ENCODE measurements at places on chromosomes 7 and 10.
A peak's percentile ranks its signal among the peaks of the same experiment; 100 is the strongest.

- DNase-seq = peak; percentile 91
Observed at GRCh38 chr10:72308320-72308987, 34.7 kb downstream of the DDIT4 start.

DNA sequence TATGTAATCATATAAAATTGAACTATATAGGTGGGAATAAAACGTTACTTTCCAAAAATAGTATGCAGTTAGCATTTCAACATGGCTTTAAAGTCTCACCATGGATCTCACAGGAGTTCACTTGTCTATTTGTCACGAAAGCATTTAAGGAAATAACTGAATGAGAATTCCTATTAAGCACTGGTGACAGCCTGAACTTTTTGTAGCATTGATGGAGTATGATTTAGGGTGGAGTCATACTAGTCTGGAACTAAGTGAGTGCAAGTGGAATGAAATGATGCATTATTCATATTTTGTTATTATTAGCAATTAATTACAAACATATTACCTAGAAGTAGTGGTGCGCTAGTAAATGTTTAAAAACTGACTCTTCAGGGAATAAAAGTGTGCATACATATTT is 26.0 kb upstream of the HIBADH start:
- peak; percentile 20 for DNase-seq

DNA sequence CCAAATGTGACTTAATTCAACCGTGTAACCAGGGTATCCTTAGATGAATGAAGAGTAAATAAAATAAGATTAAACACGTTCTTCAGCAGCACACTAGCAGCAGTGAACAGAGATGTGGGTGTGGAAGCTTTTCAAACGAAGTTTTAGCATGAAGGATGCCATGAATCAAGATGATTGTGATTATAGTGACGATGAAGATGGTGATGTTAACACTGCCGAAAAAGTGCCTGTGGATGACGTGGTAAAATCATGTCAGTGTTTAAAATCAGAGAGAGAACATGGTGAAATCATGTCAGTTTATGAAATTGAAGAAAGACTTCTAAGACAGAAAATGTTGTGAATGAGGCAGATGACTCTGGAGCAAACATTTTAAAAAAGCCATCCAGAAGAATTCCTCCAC is 19.2 kb downstream of the LCOR start:
- DNase-seq = peak; percentile 54

DNA sequence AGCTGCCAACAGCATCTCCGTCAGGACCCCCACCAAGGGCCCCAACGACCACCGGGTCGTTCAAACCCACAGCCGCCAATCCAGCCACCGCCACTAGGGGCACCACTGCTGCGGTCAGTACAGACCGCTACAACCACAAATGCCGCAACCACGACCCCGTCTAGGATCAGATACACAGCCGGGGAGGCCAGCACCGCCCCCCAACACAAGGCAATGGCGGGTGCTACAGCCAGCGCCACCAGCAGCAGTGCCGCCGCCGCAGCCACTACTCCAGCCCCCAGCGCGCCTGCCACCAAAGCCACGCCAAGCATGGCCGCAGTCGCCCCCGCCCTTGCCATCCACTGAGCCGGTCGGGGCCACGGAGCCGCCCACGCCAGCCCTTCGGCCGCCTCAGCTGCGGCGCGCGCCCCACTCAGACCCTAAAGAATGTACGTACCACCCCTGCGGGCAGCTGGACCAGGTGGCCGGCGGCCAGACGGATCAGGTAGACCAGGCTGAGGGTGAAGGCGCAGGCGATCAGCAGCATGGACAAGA is 473 bp downstream of the CYP51A1 start:
- peak; percentile 86 for DNase-seq

DNA sequence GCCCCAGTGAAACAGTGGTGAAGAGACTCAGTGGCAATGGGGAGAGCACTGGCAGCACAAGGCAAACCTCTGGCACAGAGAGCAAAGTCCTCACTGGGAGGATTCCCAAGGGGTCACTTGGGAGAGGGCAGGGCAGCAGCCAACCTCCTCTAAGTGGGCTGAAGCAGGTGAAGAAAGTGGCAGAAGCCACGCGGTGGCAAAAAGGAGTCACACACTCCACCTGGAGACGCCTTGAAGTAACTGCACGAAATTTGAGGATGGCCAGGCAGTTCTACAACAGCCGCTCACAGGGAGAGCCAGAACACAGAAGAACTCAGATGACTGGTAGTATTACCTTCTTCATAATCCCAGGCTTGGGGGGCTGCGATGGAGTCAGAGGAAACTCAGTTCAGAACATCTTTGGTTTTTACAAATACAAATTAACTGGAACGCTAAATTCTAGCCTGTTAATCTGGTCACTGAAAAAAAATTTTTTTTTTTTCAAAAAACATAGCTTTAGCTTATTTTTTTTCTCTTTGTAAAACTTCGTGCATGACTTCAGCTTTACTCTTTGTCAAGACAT is 574 bp upstream of the IL6 start:
- peak; percentile 91 for DNase-seq

- no peak for DNase-seq
Observed at GRCh38 chr7:17362439-17363105, 64.1 kb downstream of the AHR start.

DNA sequence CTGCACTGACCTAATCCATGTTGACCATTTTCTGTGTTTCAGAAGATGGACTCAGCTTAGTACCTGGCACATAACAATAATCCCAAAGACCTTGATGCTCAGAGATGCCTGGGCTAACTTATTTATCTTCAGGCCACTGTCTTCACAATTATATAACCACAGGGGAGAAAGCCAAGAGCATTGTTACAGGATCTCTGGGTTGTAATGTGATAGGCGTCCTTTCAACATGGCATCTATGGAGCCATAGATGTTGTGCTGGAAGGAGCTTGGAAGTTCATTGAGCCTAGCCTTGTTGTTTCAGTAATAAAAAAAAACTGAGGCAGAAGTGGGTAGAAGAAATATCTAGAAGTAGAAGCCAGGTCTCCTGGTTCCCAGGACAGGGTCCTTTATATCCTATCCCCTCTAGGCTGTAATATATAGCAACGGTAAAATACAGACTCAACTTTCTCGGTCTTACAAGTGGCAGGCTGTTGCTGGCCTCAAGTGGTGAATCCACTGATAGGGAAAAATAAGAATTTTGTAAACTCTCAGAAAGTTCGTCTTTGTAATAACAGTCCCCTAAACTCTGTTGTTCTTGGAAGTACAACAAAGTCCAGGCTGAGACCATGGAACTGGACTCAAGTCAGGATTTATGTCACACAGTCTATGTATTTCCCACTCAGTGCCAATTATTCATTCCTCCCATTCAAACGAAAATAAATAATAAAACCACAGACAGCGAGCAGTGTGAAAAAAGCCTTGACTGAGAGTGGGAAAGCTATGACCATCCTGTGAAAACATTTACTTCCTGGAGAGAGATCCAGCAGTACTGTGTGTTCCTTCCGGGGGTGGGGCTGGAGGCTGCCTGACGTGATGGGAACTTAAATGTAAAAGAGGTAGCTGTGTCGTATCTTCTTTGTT is 277.6 kb downstream of the REEP3 start:
- DNase-seq = peak; percentile 91

- DNase-seq = peak; percentile 76
Observed at GRCh38 chr7:19442016-19442785, 266.6 kb downstream of the POLR1F start.

GRCh38 chr10:102394801-102395399 is 605 bp upstream of the NFKB2 start:
- DNase-seq = peak; percentile 64

DNA sequence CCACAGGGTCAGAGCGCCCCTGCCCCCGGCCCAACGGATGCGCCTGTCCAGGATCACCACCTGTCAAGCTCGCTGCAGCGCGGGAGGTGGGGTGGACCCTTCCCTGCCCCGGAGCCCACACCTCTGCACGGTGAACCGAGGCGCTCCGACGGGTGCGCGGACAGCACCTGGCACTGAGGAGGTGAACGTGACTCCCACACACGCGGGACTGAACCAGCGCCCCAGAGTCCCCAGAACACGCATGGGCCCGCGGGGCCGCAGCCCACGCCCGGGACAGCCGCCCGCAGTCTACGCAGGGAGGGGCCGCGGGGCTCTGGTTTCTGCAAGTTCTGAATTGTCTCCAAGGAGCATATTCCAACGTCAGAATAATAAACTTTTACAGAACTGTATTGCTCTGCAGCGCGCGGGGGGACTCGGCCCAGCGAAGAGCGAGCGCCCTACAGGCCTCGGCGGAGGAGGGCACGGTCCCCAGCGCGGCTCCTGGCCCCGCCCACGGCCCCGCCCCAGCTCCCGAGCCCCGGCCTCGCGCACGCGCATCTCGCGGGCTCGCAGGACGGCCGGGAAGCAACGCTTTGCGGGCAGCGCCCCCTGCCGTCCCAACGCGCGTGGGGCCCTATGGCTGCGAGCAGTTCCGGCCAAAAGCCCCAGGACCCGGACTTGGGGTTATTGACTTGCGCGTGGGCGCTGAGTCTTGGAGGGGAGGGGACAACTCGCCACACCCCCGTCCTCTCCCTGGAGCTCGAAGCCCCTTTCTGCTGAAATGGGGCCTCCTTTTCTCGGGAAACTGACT is 29.7 kb downstream of the OAT start:
- DNase-seq = peak; percentile 94

- no peak for DNase-seq
Observed at GRCh38 chr10:1403508-1404322, 333.6 kb downstream of the ADARB2 start.

GRCh38 chr7:87600130-87601124 is at the start of gene ABCB1:
TSS of gene ABCB1 (minus strand) at chr7:87600884. CDS start at chr7:87600184, 700 bp downstream.
- DNase-seq = peak; percentile 79

- peak; percentile 49 for DNase-seq
Observed at GRCh38 chr7:91941450-91941849, 788 bp downstream of the AKAP9 start.

DNA sequence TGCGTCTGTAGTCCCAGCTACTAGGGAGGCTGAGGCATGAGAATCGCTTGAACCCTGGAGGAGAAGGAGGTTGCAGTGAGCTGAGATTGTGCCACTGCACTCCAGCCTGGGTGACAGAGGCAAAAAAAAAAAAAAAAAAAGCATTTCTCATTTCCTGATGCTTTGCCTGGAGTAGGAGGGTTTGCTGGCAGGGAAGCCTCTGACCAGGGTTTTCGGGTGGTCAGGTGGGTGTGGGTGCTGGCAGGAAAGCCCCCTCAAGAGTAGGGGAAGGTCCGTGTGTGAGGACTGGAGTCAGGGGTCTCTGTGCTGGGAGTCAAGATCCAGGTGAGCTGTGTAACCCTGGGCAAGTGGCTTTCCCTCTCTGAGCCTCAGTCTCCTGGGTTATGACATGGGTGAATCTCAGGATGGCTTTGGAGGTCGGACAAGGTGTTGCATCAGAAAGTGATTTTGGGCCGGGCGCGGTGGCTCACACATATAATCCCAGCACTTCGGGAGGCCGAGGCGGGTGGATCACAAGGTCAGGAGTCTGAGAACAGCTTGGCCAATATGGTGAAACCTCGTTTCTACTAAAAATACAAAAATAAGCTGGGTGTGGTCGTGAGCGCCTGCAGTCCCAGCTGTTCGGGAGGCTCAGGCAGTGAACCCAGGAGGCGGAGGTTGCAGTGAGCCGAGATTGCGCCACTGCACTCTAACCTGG is 3.2 kb downstream of the AMZ1 start:
- DNase-seq = no peak

DNA sequence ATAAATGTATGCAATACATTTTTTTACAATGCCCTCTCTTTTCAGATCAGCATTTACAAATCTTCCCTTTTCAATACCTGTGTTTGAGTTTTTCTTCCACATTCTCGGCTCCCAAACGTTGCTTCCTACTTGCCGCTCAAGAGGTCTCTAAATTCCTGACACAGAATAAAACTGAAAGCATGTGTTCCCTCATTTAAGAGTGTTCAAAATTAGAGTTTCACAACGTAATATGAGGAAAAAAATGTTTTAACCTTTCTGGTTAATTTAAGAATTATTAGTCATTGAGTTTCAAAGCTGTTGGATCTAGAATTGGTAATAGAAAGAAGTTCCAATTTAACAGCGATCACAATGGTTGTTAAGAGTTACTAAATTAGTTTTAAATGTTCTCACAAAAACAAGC is 100.4 kb downstream of the ARID5B start:
- DNase-seq = no peak

DNA sequence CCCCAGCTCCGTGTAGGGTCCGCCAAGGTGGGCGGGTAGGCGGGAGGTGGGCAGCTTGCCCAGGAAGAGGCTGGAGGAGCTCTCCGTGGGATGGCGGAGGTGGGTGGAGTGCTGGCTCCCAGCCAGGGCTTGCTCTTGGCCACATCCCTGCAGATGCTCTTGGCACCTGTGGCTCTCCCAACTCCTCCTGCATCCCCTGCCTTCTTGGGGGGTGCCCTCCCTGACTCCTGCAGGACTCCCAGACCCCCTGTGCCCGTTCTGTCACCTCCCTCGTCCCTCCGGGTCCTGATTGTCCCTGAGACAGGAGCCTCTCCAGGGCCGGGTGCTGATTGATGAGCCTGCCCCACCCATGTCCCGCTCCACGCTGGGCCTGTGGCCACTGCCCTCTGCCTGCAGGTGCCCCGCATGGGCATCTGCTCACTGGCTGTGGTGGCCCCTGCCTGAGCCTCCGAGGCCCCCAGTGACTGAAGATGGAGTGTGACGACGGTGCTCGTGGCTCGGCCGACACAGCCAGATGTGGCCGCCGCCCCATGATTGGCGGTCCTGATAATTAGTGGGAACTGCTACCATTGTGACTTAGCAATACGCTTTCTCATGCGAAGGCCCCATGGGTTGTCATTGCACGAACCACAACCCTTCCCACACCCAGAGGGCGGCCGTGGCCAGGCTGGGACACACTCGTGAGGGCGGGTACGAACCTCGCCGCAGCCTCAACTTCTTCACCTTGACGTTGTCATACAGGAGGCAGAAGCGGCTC is 23.6 kb downstream of the CFAP46 start:
- no peak for DNase-seq

Measured in GM23248 (cell line).